ENCODE measurements at places on chromosomes 3 and 15.
A peak's percentile ranks its signal among the peaks of the same experiment; 100 is the strongest.

DNA sequence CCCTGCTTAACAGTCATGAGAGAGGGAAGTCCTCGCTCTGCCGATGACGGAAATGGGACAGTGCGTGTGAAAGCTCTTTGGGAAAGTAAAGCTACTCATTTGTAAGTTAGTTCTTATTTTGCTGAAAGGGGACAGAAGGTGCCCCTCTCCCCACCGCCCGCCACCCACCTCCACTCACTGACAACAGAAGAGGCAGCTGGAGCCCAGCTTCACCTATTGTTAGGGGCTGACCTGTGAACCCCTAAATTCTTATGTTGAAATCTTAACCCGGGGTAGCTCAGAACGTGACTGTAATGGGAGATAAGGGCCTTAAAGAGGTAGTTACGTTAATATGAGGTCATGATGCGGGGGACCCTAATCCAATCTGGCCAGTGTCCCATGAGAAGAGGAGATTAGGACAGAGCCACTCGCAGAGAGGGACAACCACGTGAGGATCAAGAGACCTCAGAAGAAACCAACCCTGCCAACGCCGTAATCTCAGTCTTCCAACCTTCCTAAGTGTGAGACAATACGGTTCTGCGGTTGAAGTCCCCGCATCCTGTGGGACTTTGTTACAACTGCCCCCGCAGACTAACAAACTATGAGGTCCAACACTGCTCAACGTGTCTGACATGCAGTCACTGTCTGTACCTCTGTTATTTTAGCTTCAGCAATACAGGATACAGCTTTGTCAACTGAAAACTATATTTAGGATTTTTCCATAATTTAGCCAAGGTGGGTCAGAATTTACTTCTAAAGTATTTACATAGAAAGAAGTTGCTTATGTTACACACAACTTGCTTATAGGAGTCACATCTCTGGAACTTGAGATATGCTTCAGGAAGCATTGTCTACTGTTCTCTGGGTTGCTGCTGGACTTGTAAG, 51.7 kb downstream of the PCSK6 start:
- DNase-seq: no peak

DNA sequence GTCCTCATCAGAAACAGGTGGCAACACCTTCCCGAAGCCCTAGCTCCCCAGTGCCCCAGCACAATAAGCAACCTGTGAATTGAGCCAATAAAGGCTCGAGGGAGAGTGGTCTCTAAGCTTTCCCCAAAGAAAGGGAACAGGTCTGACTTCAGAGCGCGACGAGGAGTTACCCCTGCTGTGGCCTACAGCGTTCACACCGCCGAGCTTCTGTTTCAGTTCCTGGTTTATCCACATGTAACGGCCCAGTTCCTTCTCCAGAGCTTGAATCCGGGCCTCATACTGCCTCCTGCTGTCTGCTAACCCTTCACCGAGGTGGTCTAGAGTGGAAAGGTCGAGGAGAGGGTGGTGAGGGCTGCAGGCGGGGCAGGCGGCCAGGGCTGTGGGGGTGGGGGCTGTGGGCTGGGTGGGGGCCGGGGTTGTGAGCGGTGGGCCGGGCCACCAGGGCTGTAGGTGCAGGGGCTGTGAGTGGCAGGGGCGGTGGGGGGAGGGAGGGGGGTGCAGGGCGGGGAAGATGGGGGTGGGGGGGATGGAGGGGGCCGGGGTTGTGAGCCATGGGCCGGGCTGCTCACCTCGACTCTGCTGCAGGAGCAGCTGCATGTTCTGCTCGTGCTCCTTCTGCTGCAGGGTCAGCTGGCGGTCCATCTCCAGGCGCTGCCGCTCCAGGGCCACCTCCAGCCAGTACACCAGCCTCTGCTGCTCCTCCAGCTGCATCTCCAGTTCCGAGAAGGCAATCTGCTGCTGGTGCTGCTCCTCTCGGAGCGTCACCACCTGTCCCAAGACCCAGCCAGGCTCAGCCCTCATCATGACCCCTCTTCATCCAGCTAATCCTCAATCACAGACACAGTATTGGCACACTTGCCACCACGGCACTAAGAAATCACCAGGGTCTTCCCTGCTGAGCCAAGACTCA, 26.2 kb downstream of the KIF7 start:
- DNase-seq: no peak

- DNase-seq: no peak
Observed at GRCh38 chr15:85044251-85044853, 62.7 kb downstream of the PDE8A start.

- no peak for DNase-seq
Observed at GRCh38 chr3:45659661-45660566, 29.3 kb upstream of the SACM1L start.

DNA sequence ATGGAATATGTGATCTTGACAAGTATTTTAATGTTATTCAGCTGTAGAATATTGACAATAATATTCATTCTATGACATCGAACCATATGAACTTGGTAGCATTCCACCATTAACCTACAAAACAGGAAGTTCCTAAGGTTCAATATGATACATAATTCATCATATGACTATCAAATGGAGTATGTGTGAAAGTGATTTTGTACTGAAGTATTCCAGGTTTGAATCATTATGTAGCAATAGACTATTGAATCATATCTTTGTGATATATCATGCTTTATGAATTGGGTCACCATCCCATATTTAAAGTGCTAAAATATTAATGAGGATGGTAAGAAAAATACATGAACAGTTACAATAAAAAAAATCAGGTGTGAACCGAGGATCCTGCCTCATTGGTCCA, 95.1 kb downstream of the TP63 start:
- DNase-seq: no peak

DNA sequence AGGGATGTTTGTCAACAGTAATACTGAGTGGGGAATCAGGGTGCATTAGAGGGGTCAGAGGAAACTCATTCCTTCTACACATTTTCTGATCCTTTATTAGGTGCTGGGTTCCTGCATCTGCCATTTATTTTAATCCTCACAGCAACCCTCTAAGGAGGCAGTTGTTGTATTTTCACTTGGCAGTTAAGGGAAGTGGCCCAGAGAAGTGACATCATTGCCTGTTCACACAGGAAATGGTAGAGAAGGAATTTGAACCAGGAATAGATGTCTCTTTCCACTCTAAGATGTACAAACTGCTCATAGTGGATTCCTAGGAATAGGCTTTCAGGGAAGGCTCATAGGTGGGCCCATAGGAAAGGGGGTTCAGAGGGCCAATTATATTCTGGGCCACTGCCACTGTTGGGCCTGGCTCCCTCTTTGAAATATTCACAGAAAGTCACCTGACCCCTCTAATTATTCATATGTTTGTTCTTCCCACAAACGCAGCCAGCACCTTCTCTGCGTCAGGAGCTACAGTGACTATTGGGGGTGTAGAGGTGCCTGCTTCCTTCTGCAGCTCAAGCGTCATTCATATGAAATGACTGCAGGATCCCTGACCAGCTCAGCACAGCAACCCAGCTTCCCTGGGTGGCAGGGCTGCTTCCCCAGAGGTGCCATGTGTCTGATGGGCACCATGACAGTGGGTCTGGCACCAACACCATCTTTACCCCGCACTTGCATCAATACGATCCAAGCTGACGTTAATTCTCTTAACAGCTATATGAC, 163.9 kb upstream of the SMAD3 start:
- no peak for DNase-seq

GRCh38 chr3:38968891-38969290, 82.9 kb downstream of the SCN11A start:
- DNase-seq: no peak

- DNase-seq: peak; percentile 73
Observed at GRCh38 chr3:50573566-50574443, 4.5 kb downstream of the HEMK1 start.

DNA sequence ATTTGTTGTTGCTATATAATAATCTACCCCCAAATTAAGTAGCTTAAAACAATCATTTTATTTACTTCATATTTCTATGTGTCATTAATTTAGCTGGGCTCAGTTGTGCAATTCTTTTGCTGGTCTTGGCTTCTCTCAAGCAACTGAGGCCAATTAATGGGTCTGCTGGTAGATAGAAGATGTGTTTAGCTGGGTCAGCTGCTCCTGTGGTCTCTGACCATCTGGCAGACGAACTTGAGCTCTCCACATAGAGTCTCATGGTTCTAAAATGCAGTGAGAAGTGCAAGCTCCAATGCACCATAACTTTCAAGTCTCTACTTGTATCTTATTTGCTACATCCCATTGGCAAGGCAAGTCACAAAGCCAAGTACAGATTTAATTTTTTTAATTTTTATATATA, 515.6 kb downstream of the ZIC1 start:
- no peak for DNase-seq

GRCh38 chr3:183504597-183504996, 50.9 kb downstream of the KLHL6 start:
- no peak for DNase-seq

- DNase-seq: no peak
Observed at GRCh38 chr15:93089727-93090305, 805 bp upstream of the RGMA start.

DNA sequence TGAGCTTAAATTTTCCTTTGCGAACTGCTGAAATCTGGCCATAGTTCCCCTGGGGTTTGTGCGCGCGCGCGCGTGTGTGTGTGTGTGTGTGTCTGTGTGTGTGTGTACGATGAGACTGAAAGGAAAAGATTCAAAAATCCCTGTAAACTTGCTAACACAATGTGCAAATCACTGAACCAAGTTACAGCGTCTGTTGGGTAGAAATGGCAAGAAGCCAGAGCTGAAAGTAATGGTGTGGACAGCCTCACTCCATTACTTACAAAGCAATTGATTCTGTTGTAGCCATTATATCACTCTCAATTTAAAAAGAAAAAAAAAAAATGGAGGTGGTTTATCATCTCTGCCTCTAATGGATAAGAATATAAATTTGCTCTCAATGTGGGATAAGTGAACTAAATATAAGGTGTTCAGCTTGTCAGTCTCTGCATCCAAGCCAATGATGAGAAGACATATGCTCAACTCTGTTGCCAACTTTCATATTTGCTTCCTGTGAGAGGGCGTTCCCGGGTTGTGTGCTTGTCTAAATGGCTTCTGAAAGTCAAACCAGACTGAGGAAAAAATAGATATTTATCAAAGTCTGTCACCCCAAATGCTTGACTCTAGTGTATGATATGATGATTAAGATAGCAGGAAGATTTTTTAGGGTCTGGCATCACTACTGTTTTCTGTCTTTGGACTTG, 422.2 kb downstream of the ZNF385D start:
- no peak for DNase-seq

- no peak for DNase-seq
Observed at GRCh38 chr15:91192690-91193377, 92.8 kb downstream of the SV2B start.
